Endothelial cell of umbilical vein (primary cell): ENCODE measurements at places on chromosomes 12 and 14. TPM values are rescaled to one million over a fixed set of nuclear protein-coding genes. Genes with fewer than 3 reads are reported as not detected.

P2RX2 gene
- total RNA-seq: not detected in 2 replicates

FMNL3 gene
- total RNA-seq: 93.2 and 93.3 TPM in 2 replicates

SERPINA9 gene
- not detected in 2 replicates for total RNA-seq

TOGARAM1 gene
- total RNA-seq: 13.3 and 13.8 TPM in 2 replicates

DNA sequence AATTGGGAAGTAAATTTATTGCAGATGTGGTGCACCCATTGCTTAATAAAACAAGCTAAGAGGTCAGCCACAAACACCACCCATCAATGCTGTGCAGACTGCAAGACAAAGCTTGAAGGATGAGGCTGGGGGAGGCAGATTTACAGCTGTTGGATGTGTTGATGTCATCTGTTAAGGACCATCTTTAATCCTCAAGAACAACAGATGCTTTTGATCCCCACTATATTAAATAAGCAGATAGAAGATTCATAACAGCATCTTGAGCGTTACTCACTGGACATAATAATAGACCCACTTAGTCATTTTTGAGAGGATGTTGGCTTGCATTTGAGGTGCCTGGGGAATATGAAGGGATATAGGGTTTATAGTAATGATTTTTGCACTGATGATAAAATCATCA lies 58.8 kb downstream of the GPR68 start:
- no peak for DNase-seq

- DNase-seq: no peak
Observed at GRCh38 chr12:105721891-105722290, 391.4 kb downstream of the C12orf75 start.

DNA sequence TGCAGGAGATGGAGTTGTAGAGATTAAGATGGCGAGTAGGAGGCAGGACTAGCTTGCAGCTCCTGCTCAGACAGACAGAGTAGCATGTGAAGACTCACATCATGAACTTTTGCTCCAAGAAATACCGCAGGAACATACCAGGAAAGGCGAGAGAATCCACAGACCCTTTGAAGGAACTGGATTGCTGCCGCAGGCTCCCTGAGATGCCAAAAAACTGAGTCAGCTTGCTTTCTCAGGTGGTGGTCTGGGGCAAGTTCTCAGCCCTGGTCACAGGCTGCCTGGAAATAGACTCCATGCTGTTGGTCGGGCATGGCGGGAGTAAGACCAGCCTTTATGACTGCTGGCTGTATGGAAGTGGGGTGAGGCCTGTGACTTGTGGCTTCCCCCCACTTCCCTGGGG lies 163.6 kb upstream of the NAV3 start:
- DNase-seq: no peak

GRCh38 chr14:102770147-102771123 lies 6.8 kb upstream of the TRAF3 start:
- DNase-seq: no peak

DNA sequence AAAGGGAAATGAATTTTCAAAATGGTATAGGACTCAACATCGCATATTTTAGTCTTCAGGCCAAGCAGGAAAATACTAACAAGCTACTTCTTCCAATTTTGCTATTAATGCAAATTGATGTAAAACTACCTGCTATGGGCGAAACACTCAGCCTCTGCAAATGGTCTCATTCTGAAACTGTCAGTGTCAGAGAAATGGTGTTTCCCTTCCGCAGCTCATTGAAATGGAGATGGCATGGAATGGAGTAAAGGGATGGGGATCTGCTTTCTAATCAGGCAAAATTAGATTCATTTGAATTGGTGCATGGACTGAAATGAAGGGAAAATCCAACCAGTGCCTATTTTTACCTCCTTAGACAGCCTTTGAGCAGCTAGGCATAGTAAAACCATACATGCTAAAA lies 80.4 kb upstream of the EEA1 start:
- DNase-seq: no peak

GRCh38 chr14:94885481-94886155 lies 115.7 kb upstream of the GSC start:
- DNase-seq: no peak

DNA sequence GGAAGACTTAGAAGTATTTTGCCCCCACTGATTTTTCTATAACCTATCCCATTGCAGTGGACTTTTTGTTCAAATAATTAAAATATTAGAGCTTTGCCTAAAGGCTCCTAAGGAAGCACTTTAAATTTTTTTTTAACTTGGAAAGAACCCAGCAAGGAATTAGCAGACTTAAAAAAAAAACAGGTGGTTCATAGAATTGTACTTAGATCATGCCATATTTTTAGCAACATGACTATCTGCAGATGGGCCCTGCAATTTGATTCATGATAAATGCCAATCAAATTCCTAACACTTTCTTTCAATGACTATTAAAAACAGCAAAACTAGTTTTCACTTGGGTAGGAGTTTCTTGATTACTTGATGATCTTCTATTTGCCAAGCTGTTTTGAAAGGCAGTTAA lies 11.5 kb downstream of the ADAMTS20 start:
- no peak for DNase-seq
